ENCODE measurements at places on chromosomes 11 and 22.

- ATAC-seq: peak; percentile 48
Observed at GRCh38 chr11:116505298-116506262, 267.2 kb downstream of the BUD13 start.

DNA sequence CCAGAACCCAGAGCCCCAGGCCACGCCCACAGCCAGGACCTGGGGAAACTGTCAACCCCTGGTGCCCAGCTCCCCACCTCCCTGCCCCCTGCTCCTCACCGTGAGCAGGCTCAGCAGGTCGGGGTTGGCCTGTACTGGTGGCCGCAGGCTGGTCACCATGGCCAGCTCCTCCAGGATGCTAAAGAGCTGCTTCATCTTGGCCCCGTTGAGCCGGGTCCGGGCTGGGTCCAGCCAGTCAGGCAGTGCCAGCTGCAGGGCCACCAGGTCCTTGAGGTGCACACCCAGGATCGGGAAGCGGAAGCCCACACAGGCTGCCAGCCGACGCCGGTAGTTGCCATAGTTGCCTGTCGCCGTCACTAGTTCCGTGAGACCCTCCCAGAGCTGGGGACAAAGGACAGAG lies 7.3 kb downstream of the RASGRP2 start:
- no peak for ATAC-seq

DNA sequence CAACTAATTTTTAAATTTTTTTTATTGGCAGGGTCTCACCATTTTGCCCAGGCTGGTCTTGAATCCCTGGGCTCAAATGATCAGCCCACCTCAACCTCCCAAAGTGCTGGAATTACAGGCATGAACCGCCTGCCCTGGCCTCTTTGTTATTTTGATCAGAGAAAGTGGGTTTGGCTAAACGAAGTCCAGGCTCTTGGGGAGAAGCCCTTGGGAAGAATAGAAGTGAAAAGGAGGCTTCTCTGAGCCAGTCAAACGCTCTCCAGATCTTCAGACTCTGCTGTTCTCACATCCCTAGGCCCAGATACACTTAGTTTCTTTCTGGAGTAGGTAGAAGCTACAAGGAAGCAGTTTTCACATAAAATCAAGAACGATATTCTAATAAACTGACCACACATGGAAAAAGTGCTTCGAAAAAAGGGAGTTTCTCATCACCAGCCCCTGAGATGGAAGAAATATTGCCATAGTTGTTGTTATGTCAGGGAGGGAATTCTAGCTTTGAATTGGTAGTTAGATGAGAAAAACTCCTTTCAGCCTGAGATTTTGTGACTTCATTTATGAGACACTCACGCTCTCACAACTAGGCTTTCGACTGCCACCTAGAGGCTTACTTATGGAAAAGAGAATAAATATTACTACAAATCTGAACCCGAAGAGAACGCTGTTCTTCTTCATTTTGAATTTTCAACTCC lies 41.7 kb upstream of the AQP11 start:
- ATAC-seq: peak; percentile 90

- ATAC-seq: no peak
Observed at GRCh38 chr11:71568704-71569349, 3.5 kb downstream of the KRTAP5-10 start.

DNA sequence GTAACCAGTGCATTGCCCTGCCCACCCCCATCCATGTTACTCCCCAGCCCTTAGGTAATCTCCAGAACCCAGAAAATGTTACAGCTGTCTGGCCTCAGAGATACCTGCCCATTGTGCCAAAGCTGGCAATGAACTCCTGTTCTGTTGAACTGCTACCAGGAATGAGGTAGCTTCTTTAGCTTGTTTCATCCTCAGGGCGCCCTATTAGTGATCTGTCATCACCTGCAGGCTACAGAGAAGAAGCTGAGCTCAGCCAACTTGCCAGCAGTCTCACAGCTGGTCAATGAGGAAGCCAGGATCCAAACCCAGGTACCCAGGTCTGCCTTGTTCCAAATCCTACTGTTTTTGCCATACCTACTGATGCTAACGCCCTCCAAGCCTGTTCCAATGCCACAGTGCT lies 88.7 kb downstream of the GALNT18 start:
- no peak for ATAC-seq

- ATAC-seq: no peak
Observed at GRCh38 chr22:22939588-22940368, 52.2 kb downstream of the IGLL5 start.

DNA sequence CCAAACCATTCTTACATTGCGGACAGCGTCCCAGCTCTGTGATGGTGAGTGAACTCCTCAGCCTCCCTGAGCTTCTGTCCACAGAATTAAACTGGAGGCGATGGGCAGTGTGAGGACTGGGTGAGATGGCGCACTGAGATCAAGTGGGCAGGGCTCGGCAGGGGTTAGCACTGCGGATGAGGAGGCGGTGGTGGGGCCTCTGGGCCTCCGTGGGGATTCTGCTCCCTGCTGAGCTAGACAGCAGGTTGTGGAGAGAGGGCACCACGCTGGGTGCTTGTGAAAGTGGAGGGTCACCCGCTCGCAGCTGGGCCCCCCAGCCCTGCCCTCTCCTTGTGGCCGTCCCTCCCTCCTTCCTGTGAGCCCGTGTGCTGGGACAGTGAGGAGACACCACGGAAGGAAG lies 25.6 kb upstream of the PARVG start:
- no peak for ATAC-seq

DNA sequence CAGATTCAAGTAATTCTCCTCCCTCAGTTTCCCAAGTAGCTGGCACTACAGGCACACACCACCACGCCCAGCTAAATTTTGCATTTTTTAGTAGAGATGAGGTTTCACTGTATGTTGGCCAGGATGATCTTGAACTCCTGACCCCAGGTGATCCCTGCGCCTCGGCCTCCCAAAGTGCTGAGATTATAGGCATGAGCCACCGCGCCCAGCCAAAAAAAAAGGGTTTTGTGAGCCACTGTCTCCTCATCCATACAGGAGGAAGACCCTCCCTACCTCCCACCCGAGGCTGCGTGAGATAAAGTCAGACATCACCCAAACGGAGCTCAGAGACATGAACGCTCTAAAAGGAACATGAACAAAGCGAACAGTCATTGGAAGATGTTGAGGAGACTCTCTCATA lies 745.7 kb downstream of the BRD1 start:
- ATAC-seq: no peak

DNA sequence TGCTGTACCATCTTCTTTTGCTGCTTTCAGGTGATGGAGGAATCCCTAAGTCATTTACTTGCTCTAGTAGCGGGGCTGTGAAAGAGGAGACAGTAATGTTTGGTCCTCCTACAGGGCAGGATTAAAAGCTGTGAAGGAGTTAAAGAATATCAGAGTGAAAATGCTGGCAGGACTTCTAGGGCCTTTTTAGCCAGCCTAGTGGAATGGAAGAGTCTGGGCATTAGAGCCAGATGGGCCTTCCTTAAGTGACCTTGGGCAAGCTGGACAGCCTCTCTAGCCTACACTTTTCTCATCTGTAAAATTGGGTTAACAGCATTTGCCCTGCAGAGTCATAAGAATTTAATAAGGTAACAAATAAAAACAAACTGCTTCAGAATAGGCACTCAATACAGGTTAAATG lies 114.7 kb downstream of the RBFOX2 start:
- no peak for ATAC-seq
